ENCODE measurements at places on chromosomes 3 and 15.
A peak's percentile ranks its signal among the peaks of the same experiment; 100 is the strongest.

GRCh38 chr15:71329497-71330260 lies 214.4 kb downstream of the THSD4 start:
- DNase-seq: no peak

DNA sequence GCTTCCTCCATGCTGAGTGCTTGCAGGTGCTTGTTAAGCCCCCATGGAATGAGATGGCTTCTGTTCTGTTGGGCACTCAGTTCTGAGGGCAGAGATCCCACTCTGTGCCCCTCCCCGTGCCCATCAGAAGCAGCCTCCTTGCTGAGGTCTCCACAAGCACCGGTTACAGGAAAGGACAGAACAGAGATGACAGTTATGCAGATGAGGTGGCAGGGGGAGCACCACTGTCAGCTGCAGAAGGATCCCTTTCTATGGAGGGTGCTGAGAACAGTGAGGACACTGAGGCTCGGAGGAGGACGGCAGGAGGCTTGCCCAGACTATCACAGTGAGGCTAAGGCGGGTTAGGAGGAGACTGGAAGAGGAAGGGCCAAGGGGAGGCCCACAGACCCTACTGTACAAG lies 12.4 kb downstream of the CACNA2D2 start:
- no peak for DNase-seq

- no peak for DNase-seq
Observed at GRCh38 chr3:98531622-98532274, at the start of gene GPR15. TSS of gene GPR15 (plus strand) at chr3:98531978. CDS start at chr3:98532034, 56 bp downstream.

DNA sequence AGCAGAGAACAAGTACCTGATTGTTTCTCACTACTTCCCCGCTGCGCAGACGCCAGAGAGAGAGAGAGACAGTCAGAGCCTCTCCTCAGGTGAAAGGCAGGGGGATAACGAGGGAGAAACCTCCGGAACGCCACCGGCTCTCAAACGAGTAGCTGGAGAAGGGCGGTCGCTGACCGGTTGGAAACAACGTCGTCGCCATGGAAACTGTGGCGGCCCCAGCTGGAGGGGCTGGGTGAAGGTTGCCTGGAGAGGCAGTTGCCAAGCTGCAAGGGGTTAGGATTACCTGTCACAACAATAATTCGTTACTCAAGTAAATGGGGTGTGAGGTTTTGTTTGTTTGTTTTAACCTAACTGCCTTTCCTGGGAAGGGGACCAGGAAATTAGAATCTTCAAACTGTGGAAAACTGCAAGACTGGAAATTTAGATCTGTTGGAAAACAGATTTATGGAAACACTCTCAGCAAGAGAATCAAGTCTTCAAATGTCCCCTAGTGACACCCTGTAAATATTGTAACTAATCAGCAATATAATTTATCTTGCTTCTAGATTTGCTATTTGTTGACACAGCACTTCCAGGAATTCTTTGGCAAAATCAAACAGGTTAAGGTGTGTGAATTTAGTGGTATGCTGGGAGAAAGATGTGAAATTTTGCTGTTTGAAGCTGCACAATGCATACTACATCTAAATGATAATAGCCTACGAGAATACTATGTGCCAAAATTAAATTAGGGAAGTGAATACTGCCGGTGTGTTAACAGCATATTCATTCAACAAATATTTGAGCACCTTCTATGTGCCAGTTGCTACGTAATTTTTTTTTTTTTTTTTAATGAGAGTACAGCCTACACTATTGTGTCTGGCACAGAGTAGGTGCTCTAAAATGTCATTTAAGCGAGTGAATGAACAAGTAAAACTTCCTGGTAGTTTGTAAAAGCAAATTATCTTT lies at the start of gene DNAH12:
Gene DNAH12 (minus strand): TSS at position 164 of the 945 bp plus-strand sequence. CDS start 1,474 bp downstream, outside the sequence.
- no peak for DNase-seq

DNA sequence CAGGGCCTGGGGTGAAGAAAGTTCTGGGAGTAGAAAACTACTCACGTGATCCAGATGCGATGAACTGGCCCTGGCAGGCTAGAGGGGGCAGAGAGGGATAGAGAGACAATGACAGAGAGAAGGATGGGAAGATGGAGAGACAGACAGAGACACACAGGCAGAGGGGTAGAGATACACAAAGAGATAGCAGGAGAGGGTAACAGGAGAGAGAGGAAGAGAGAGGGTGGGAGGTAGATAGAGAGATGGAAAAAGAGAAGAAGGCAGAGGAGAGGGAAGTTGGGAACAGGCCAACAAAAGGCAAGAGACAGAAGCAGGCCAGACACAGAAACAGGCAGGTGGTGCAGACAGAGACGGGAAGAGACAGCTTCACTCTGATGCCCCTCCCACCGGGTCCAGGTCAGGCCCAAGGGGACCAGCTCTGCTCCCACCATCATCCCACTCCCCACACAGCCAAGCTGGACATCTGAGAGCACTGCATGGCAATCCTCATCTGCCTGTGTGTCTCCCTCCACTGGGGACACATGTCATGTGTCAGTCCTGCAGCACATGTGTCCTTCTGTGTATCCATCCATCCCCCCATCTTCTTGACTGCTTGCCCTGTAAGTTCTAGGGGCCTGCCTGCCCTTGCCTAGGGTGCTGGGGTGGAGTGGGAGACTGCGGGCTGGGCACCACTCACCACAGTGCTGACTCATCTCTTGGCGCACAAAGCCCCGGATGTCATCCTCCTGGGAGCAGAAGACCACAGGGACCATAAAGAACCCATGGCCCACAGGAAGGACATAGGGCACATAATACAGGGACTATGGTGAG lies 2.2 kb upstream of the UCN2 start:
- no peak for DNase-seq

DNA sequence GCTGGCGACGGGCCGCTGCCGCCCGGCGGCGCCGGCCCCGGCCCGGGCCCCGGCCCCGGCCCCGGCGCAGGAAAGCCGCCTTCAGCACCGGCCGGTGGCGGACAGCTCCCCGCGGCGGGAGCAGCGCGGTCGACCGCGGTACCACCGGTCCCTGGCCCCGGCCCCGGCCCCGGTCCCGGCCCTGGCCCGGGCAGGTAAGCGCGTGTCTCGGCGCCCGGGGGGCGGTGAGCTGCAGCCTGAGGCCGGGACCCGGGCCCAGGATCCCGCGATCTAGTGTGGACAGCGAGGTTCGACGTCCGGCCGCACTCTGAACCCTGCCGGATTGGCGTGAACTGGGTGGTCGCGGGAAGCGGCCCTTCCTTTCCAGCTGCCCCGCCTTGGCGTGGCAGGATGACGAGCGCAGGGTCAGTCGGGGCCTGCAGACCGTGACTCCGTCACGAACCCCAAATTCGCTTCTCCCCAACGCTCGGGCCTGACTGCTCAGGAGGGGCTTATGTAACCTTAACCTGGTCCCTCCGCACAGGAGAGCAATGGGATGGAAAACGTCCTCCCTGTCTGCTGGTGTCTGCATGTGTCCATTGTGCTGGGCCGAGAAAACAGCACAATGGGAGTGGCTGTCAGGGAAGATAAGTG lies 472 bp downstream of the BSN start:
- DNase-seq: no peak

- no peak for DNase-seq
Observed at GRCh38 chr3:196217307-196218154, 1.2 kb downstream of the SLC51A start.

DNA sequence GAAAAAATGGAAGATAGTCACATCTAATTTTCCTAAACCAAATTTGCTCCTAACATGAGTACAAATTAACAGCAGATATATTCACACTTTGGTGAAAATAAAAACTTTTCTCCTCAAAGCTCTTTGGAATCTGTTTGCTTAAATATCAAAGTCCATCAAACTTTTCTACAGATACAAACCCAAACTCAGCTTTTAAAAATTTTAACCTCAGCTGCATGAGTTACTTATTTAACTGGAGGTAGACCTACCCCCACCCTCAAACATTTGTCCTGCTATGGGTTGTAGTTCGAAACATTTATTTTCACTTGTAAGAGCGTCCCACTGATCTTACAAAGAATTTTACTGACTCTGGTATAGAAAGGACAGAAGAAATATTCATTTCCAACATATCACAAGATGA lies 8.9 kb upstream of the XYLB start:
- DNase-seq: no peak

- no peak for DNase-seq
Observed at GRCh38 chr3:23746441-23746840, 59.3 kb upstream of the UBE2E1 start.

DNA sequence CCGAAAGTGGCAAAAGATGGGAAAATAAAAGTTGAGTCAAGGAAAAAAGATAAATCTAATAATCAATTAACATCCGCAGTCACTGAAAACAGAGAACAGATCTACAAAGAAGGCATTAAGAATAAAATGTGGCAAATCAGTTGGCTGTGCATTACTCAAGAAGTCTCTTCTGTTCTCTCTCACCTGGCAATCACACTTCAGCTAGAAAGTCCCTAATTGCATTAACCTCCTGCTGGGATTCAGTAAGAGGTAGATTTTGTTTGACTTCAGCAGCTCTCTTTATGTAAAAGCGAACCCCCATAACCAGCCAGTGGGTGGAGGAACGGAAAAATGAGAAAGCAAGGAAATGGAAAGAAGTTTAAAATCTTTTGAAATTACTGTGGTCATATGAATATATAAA lies 94.7 kb upstream of the PLXND1 start:
- no peak for DNase-seq

GRCh38 chr15:81752546-81752942 lies 293.3 kb downstream of the MEX3B start:
- peak; percentile 79 for DNase-seq

DNA sequence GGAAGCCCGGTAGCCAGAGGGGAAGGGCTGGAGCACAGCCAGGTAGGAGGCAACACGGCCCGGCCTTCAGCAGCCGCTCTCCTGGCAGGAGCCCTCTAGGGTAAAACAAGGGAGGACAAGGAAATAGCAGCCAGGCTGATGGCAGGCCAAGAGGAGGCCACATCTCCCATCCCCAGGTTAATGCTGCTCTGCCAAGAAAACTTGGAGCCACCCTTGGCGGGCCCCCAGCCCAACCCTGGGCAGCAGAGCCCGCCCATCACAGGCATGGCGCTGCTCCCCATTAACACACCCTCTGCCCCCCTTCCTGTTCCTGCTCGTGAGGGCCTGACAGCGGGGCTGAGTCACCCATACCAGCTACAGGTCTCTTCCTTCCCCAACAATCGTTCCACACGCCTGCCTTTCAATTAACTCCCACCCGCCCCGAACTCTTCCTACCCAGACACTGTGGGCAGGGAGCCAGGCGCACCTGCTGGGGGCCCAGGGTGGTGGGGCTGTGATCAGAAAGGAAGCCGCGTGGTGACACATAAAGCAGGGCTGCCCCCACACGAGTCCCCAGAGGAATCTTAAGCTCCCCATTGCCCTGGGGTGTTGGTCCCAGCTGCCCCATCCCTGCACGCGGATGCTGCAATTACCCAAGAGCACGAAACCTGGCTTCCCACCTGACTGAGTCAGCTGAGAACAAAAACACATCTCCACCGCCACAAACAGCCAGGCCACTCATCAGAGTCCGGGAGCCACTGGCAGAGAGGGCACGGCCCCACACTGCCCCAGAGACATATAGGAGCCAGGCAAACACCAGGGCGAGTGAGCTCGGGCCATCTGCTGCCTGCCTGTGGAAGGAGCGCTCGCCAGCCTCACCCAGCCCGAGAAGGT lies at the start of gene C15orf62:
Gene C15orf62 (plus strand): TSS at position 707 of the 873 bp plus-strand sequence. CDS start 516 bp downstream, outside the sequence.
- DNase-seq: no peak

GRCh38 chr3:133987948-133988484 lies 41.7 kb downstream of the SLCO2A1 start:
- DNase-seq: no peak

DNA sequence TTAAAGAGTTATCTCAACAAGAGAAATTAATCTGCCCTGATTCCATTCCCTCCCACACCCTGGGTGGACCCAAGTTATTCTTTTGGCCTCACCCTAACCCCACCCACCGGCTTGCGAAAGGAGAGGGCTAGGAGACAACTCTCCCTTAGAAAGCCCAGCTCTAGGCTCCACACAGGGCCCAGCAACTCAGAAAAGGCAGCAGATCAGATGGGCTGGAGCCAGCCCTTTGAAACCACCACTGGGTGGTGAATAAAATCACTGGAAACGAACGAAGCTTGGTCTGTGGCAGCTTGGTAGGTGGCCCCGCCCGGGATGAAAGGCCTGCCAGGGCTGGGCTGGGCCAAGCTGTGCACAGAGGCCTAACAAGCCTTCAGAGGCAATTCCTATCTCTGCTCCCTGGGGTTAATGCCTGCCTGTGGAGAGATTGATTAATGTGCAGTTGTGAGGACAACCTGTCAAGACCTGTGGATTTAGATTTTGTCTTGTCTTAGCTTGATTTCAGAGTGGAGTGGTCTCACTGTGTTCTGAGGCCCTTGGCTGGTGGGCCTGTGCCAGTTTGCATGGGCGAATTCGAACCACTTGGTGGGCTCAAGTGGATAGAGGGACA lies 38.8 kb downstream of the BHLHE40 start:
- no peak for DNase-seq

GRCh38 chr15:64842096-64842939 lies 603 bp downstream of the PLEKHO2 start:
- DNase-seq: no peak

- DNase-seq: no peak
Observed at GRCh38 chr15:41727143-41727542, 47.1 kb upstream of the MAPKBP1 start.

DNA sequence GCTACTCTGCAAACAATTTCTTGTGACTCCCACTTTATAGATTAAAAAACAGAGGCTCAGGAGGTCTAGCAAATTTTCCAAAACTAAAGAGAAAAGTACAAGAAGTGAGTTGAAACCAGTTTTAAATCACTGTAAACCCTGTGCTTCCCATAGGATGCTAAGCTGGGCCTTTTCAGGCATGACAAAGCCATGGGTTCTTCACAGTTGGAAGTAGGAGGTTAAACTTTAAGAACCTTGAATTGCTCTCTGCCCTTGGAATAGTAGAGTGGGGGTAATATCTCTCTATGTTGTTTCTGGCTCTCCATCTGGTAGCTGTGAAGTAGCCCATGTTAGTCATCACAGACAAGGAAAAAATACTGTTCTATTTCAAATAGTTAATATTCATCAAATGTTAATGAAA lies 193.6 kb upstream of the SATB1 start:
- DNase-seq: no peak

DNA sequence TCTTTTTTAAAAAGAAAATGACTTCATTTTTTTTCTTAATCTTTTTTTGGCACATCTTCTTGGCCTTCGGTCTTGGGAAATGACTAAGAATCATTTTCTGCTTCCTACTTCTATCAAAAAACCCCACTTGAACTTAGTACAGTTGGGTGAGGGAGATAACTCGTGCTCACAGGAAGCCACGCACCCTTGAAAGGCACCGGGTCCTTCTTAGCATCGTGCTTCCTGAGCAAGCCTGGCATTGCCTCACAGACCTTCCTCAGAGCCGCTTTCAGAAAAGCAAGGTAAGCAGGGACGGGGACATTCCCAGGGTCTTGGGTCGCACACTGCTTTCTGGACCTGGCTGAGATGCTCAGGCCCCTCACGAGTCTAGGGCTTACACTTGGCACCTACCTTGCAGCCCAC lies at the start of gene CCR4:
Gene CCR4 (plus strand): TSS at position 235 of the 402 bp plus-strand sequence. CDS start 1,779 bp downstream, outside the sequence.
- DNase-seq: no peak

DNA sequence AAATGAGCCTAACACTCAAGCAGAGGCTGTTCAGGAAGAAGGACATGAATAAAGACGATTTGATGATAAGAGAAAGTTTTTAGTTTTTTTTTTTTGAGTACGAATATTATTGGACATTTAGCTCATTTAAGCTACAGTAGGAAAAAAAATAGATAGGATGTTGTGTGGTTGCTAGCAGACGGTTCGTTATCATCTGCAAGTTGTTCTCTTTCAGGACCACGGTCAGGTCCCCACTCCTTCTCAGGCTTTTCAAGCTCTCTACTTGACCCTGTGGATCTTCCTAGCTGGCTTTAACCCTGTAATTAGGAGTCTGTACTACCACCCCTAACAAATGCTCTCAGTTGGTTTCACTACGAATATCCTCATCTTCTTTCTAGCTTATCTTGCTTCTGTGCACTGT lies 1.1 kb downstream of the KCNH8 start:
- DNase-seq: no peak

GRCh38 chr3:44987332-44987731 lies 11.3 kb downstream of the EXOSC7 start:
- no peak for DNase-seq
